ENCODE measurements at places on chromosomes 6 and 20.

DNA sequence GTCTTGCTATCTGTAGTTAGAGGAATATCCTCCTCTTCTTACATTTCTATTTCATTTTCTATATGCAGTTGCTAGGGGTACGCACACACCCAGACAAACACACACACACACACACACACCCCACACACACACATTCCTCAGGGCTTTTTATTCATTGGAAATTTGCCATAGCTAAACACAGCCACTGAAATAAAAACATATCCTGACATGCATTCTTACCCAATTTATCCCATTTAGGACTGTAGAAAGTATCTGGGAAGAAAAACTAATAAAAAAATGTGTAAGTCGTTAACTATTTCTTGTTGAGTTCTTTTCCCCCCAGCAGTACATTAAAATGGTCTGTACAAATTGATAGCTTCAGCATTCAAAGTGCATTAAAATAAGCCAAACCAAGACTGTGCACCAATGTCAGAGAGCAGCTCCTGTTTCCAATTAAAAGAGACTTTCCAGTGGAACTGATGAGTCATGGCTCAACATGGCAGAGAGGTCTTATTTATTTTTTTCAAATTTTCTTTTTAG lies 357.9 kb upstream of the AGPAT4 start:
- no peak for DNase-seq

- no peak for DNase-seq
Observed at GRCh38 chr6:113830140-113830539, 27.0 kb upstream of the MARCKS start.

- no peak for DNase-seq
Observed at GRCh38 chr20:43946206-43946491, 31.5 kb downstream of the TOX2 start.

DNA sequence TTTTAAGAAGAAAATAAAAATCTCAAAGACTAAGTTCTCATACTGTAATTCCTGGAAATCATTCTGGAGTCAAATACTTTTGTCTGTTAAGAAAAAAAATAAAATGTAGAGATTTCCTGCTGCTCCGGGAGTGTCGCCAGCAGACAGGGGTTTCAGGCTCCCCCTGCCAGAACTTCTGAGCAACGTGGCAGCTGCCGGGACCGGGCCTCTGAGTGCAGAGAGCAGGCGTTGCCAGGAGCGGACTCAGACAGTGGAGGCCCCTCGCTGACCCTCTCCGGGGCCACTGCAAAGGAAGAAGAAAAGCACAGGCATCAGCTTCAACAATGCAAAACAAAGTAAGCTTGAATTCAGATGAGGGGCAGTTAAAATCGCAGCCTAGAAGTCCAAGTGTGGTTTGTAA lies 95.5 kb downstream of the THBS2 start:
- DNase-seq: peak; percentile 91

DNA sequence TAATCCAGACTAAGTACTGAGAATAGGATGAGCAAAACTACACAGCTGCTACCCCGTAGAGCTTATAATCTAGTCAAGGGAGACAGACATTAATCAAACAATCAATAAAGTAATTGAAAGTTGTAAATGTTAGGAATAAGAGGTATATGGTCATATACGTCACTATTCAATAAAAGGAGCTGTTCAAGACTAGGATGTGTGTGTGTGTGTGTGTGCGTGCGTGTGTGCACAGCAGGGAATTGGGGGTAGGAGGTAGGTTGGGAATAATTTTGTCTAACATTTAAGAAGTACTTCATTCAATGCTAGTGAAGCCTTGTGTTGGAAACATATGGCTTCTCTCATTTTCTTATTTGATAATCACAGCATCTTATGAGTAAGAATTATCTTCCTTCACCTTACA lies 41.8 kb downstream of the SESN1 start:
- no peak for DNase-seq

- DNase-seq: no peak
Observed at GRCh38 chr6:13787137-13787536, 27.2 kb downstream of the MCUR1 start.

DNA sequence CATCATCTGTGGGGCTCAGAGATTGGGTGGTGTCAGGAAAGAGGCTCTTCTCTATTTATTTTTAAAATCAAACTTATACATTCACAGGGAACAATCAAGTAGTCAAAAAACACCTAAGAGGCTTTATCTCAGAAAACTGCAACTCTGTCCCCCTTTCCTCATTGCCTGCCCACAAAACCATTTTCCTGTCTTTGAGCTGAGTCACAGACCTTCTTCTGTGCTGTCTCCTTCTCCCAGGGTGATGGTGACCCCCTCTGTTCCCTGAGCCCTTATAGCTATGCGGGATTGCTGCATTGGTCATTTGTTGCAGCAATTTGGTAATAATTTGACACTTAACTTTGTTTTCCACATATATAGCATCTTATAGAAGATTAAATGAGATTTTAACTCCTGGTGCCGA lies 195.2 kb upstream of the PROKR2 start:
- no peak for DNase-seq

GRCh38 chr6:17225767-17226630 lies 55.2 kb upstream of the RBM24 start:
- no peak for DNase-seq

GRCh38 chr20:53679597-53680309 lies 86.1 kb upstream of the ZNF217 start:
- DNase-seq: no peak

DNA sequence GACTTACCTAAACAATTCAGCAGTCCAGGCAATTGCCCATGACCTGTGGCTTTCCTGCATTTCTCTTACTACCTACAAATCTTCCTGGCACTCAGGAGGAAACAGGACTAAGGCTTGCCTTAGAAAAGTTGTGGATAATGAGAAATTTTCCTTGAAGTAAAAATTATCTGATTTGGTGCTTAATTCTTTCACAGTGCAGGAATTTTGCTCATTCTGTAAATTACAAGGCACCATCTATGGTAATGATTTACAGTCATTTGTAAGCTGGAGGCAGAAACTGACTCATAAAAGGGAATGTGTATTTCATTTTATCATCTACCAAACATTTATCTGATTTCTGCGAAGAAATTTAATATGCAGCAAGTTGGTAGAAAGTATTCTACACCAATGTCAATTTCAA lies 211.5 kb upstream of the FKBP1C start:
- DNase-seq: no peak

DNA sequence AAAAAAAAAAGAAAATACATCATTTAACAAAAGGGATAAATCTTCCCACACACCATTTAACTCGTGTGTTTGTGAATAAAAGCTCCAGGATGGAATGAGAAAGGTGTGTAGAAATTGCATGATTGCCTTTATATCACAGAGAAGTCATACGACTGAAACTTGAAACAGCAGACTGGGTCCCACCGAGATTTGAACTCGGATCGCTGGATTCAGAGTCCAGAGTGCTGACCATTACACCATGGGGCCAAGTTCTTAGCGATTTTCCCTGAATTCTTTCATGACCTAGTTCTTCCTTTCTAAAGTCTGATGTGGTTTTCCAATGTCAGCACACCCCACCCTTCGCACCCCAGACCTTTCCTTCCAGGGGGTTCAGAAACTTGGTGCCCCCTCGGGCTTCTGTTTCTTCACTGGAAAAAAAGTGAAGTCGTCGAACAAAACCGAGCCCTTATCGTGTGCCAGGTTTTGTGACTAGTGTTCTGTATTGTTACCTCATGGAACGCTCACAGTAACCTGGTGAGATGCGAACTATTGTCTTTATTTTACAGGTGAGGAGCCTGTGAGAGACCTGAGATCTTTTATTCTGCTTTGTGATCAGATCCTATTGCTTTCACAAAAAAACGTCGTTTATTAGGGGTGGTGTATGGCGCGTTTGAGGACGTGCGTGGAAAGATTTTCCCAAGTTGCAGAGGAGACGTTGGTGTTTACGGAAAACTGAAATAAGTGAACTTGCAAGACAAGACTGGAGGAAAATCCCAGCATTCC lies 120.8 kb downstream of the OR2B2 start:
- DNase-seq: peak; percentile 73

DNA sequence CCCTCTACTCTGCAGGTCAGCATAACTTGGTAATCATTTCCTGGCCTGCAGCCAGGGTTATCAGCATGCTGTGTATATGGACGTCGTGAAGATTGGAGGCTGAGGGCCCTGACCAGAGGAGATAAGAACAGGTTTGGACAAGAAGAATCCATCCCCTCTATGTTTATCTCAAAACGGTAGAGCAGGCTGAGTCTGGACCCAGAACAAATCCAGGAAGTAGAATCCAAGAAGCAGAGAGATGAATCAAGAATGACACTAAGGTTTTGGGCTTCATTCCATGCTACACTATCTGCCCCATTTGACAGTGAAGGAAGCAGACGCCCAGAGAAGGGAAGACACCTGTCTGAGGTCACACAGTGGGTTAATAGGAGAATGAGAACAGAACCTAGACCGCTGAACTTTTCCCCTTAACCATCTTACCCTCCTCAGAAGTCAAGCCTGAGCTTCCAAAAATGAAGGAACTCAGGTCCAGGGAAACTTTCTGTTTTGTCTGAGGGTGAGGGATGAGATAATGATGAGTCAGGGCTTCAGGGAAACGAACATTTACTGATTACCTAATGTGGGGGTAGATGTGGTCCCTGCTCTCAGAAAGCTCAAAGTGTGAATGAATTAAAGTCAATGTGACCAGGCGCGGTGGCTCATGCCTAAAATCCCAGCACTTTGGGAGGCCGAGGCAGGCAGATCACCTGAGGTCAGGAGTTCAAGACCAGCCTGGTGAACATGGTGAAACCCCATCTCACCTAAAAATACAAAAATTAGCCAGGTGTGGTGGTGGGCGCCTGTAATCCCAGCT lies 9.4 kb upstream of the COMMD7 start:
- DNase-seq: no peak

DNA sequence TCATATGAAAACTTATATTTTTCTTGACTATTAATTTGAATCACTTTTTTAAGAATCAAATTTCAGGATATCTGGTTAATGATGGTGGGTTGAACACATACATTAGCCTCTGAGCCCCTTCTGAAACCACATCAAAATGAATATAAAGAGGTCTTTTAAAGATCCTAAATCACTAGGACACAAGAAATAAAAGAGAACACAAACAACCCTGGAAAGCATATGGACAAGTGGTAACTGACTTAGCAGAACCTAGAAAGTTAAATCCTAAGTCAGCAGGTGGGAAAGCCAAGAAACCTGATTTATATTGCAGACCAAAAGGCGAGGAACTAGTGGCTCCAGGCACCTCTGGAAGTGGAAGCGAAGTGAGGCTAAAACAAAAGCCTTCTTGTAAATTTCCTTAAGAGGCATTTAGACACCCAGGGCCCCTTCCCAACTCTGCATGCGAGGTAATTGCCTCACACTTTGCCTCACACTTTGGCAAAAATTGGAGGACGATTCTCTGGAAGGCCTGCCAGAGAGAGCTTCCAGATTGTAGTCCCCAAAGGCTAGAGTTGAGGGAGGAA lies 293.9 kb downstream of the KHDC1L start:
- no peak for DNase-seq

GRCh38 chr20:13443690-13444089 lies 195.0 kb downstream of the TASP1 start:
- DNase-seq: no peak

DNA sequence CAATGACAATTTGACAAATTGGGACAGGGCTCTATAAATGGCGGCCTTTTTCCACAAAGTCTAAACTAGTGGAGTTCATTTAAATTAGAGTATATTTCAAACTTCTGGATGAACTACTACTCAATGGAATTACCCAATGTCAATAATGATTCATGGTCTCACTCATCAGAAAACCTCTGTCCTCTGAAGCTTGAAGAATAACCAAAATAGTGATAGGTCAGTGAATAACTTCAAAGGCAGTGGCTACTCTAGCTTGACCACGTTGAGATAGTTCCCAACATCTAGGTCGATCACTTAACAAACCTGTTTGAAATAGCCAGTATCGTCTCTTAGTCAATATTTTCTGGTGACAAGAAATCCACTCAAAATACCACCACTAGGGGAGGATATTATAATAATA lies 197.6 kb downstream of the HDGFL1 start:
- no peak for DNase-seq

DNA sequence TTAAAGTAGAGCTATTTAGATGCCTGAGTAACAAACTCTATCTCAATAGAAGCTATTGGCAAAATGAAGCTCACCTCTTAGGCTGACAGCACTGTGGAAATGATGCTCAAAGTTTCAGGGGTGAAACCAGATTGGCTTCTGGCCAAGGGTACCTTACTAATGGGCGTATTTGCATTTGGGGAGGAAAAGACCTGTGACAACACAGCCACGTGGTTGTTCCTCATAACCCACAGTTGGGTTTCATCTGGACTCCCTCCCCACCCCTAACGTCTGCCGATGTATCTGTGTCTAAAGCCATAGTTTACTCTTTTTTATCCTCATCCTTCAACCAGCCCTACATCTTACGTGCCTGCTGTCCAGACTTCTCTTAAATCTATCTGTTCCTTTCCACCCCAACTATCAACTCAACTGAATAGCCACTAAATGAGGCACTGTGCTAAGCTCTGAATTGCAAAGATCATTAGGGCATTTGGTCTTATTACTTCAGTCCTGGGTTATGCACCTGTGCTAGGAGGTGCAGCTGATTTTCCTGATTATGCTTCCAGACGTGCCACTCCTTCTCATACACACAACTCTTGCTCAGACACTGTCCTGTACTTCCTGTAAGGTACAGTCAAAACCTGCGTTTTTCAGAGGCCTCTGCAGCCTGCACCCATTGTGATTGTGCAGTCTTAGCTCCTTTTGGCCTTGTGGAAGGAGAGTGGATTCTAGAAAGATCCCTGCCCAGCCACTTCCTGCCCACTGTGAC lies 80.6 kb upstream of the ARMC2 start:
- no peak for DNase-seq

- DNase-seq: peak; percentile 54
Observed at GRCh38 chr6:148324297-148324985, 18.2 kb upstream of the SASH1 start.

All from aorta (tissue), 5 donors.